ENCODE measurements at places on chromosomes 2 and 18.

- DNase-seq: no peak
These were observed 36.1 kb downstream of the ZNF407 start for GRCh38 chr18:74633652-74634352.

DNA sequence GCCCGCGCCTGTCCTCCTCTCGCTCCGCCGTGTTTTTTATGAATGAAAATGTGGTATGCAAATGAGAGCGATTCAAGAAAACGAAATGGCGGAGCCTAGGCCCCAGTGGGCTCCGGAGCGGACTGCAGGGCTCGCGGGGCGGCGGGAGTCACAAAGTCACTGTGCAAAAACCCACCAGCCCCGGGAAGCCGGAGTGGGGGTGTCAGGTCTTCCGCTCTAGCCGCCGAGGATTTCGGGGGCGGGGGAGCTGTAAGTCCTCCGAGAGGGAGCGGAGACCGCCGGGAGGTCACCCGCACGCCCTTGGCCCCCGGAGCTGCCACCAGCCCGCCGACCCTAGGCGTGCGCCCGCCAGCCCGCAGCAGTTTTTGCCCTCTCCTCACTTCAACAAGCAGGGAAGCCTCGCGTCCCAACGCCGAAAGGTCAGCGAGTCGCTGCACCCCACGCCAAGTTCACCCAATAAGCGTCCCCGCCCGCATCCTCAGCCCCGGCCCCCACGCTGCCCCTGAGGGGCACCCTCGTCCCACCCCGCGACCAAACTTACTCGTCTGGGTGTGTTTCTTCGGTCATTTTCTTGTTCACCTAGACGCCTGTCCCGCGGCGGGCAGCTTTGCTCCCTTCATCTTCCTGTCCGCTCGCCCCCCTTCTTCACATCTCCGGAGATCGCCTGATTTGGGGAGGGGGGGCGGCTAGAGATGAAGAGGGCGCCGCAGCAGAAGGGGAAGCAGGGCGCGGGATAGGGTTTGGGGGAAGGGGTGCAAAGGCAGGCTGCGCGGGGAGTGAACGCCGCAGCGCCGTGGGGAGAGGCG is 775 bp downstream of the SPRED2 start:
- DNase-seq: peak; percentile 36

DNA sequence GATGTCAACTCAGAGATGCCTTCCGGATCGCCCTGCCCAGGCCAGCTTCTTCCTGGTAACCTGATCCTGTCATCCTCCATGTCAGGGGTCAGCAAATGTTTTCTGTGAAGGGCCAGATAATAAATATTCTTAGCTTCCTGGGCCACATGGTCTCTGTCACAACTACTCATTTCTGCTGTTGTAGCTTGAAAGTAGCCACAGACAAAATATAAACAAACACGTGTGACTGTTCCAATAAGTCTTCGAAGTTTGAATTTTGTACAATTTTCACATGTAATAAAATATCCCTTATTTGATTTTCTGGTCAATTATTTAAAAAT is 35.8 kb downstream of the ANXA4 start:
- DNase-seq: no peak

DNA sequence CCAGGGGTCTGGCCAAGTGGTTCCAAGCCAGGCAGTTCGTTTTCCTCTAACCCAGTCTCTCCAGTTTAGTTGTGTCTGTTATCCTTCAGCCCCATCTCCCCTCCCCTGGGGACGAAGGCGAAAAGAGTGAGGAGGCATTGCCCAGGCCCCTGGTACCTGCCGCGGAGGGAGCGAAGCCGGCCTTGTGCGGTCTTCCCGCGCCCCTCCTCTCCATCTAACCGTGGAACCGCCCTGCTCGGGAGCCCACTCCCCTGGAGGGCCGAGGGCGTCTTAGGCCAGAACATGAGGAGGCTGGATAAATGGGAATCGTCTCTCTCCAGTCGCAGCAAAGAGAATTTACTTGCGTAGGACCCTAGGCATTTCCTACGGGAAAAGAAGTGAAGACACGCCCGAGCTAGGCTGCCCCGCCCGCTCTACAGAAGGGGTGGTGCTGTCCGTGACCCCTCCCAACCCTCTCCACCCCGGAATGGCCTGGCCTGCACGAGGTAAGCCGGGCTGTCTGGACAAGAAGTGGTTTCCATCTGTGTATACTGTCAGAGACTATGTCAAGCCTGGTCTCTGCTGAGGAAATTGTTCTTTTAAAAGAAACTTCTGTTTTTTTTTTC is 156.2 kb downstream of the MIB1 start:
- no peak for DNase-seq

- no peak for DNase-seq
These were observed 22.4 kb downstream of the NLRC4 start for GRCh38 chr2:32242331-32242730.

DNA sequence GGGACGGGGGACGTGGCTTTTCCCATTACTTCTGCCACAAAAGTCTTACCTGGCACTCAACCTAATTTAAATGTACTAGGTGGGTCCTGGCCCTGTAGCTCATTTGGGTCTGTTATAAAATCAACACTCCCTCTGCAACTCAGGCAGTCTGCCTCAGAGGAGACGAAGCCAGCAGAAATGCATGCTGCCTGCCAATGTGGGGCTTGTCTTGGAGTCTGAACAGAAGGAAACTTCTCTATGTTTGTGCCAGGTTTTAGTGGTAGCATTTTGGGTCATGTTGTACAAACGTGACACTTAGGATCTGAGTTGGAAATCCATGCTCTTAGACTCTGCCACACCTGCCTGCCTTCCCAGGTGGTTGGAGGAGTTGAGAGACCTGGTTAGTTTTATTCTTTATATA is 292.5 kb upstream of the FAM98A start:
- no peak for DNase-seq

- DNase-seq: no peak
These were observed 44.9 kb downstream of the TMEM37 start for GRCh38 chr2:119476301-119477112.

DNA sequence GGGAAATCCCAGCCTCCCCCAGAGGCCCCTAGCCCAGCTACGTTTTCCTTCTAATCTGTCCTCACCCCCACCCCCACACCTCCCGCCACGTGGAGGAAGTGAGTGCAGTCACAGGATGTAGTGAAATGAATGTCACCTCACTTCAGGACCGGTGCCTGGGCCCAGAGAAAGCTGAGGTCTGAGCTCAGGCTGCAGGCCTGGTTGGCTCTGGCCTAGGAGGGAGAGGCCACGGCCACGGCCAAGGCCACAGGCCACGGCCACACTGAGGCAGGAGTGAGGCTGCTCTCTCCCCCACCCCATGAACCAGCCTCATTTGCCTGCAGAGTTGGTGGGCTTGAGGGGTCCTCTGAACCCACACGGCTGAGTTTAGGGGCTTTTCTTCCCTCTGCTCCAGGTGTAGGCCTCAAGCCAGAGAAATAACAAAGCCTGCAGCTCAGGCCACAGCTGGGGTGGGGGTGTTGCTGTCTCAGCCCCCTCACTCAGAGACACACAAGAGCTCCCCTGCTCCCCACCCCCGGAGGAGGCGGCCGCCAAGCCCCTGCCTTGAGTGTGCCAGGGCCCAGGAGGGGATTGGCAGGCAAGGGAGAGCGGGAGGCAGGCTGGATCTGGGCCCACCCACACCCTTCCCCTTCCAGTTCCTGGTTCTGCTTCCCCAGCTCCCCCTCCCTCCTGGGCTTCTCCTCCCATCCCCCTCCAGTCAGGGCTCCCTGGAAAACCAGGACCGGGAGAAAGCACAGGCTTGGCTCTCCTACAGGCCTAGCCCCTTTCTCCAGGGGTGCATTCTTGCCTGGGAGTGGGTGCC is 27.0 kb downstream of the DNMT3A start:
- DNase-seq: peak; percentile 57

DNA sequence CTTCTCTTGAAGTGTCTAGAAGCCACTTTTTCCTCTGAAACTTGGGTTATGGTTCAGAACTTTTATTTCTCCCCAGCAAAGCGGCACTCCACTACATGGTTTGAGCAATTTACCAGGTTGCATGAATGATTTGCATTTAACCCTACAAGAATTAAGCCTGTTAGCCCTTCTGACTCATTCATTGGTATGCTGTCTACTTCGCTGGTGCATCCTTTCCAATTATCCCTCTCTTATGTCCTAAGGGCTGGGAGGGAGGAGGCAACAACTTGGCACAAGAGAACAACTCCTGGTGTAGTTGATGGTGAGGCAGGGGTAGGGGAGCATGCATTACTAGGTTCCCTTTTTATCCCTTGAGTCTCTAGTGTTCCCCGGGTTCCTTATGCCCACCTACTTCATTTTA is 293.4 kb upstream of the MEX3C start:
- DNase-seq: no peak

DNA sequence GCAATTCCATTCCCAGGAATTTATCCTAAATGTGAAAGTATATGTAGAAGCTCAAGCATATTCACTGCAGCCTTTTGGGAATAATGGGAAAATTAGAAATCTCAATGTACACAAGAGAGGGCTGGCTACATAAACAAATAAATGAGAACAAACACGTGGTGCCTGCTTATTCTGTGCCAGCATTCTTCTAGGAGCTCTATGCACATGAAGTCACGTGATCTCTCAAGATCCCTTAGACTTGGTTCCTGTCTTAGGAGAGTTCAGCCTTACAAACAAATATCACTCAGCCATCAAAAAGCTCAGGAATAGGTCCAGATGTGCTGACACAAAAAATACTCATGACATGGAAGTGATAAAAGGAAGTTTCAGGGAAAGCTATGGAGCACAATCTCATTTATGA is 92.9 kb upstream of the SP3 start:
- no peak for DNase-seq

- DNase-seq: no peak
These were observed 68.3 kb downstream of the EDAR start for GRCh38 chr2:108920686-108921085.

- no peak for DNase-seq
These were observed 75.3 kb downstream of the CABYR start for GRCh38 chr18:24214144-24214543.

- no peak for DNase-seq
These were observed 1.1 kb downstream of the MAPK4 start for GRCh38 chr18:50560681-50561629.

- no peak for DNase-seq
These were observed 842.2 kb downstream of the CNTNAP5 start for GRCh38 chr2:124867247-124867646.

DNA sequence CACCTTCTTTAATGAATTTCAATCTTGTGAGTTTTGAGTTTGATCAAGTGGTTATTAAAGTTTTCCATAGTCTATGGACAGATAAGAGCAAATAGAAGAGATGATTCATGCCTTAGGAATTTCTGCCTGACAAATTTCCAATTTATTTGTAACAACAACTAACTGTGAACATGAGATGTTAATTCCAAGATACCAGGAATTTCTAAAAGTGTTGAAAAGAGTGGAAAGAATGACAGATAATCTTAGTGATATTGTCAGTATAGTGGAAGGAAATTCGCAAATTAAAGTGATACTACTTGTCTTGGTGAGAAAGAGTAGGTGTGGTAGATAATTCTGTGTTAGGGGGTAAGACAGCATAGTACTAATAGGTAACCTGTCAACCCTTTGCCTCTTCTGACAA is 82.4 kb downstream of the AGPS start:
- no peak for DNase-seq

DNA sequence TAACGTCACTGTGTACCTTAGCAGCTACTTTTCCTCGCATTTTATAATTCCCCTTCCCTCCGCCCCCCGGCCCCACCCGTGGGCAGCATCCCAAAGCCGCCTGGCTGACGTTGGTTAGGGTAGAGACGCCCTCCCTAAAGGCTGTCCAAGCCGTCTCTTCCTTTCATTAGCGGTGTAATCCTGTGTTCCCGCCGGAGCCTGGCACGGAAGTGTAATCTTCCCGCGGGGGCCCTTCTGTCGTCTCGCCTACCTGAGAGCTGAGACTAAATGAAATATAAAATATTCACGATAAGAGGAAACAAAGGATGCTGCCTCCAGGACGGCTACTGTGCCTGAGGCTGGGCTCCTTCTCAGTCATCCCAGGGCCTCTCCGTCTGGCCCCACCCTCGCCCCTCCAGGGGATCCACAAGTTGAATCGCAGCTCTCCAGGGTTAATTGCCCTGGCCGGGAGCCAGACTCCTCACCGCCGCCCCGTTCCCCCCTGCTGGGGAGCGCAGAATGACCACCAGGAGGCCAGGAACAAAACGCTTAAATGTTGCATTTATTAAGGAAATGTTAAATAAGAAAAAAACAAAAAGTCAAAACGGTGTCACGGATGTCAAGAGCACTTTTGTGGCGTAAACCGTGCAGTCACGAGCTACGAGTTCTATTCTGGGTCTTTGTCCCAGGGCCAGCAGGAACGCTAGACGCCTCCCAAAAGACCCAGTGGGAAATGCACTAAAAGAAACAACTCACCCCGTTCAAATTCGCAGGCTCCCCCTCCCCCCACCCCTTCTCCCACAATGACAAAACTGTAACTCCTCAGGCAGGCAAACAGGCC is 1.5 kb downstream of the RPRM start:
- no peak for DNase-seq

DNA sequence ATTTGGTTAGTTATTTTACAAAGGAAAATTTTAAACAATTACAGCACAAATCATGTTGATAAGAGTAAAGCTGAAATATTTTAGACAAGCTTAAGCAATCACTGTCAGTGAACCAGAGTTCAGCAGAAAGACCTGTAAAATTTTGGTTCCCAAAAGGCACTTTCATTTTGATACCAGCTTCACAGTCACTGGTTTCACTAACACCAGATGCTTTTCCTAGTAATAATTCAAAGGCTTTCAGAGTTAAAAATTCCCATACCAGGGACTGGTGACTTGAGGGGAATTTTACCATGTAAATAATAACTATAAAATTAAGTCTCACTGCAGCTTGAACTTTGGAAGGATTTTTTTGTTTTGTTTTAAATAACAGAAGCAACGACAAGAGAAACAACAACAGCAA is 102.3 kb upstream of the CD302 start:
- no peak for DNase-seq

DNA sequence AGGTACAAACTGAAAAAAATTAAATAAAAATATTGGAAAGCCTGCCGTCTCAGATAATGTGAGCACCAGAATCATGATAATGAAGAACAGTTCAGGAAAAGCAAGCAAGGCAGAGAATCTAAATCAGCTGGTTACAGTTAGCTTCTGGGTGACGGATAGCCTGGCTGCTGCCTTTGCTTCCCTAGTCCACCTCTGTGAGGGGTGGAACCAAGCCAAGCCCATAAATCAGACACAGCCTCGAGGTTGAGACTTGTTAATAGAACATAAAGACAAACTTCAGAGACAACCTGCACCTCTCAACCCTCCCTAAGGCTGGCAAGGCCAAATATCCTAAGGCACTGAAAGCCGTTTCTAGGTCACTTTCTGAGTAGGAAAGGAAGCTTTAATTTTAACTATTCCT is 334.7 kb upstream of the SLC39A10 start:
- DNase-seq: no peak

DNA sequence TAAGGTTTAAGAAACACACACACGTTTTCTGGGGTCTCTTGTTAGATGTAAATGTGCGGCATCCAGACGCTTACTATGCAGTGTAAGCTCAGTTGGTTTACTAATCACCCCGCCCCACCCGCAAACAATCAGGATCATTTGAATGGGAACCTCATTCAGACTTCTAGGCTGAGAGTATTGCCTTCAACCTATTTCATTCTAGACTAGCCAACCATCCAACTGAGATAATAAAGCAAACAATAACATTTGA is 1.3 kb upstream of the FIGN start:
- no peak for DNase-seq

DNA sequence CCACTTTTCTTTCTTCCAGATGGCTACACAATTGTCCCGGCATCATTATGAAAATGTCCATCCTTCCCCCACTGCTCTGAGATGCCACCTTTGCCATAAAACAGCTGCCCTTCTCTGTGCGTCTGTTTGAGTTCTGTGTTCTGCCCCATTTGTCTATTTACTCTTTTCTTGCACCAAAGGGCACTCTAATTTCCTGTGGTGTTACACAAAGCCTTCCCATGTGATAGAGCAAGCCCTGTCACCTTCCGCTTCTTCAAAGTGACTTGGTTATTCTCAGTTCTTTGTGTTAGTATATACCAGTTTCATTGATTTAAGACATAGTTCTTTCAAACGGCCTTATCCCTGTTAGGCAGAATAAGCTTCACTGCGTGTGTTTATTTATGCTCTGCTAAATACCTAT is 84.1 kb downstream of the FBXO15 start:
- DNase-seq: no peak
